ENCODE measurements at places on chromosomes 16 and 17.

DNA sequence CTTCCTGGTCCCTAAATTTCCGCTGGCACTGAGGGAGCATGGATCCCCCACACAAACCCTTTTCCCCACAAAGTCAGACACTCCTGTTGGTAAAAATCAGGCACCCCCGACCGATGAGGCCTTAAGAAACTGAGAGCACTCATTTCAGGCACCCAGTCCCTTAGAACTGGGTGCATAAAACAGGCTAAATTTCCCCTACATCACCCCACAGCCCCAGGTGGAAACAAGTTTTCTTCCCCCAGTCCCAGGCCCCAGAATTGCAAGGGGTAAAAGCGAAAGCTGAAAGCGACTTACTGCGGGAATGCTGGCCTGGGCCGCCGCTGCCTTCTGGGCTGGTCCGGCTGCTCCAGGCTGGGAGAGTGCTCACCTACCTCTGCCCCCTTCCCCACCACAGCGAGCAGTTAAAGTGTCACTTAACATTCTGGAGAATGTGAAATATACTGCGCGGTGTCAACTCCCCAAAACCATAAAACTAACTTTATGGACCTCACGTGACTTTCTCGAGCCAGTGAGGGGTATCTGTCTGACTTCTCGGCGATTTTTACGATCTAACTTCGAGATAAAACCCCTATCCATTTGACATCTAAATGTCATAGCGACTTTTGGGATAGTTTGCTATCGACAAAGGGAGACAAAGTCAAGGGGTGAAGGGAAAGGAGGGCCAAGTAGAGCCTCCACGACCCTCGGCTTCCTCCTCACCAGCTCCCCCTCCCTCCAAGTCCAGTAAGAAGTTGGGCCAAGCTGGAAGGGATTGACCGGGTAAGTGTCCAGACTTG lies at the start of gene HOXB3:
TSS of gene HOXB3 (minus strand) at position 411 of the 776 bp plus-strand sequence. CDS start 37,767 bp downstream, outside the sequence.
- DNase-seq: no peak

GRCh38 chr17:4583782-4584100 lies 588 bp upstream of the SMTNL2 start:
- DNase-seq: no peak

- no peak for DNase-seq
Observed at GRCh38 chr16:57297856-57298255, 13.4 kb upstream of the PLLP start.

GRCh38 chr17:45118691-45119090 lies 13.6 kb downstream of the PLCD3 start:
- DNase-seq: no peak

- DNase-seq: no peak
Observed at GRCh38 chr16:72500545-72500944, 328.6 kb upstream of the PMFBP1 start.

GRCh38 chr16:79409978-79410377 lies 190.6 kb downstream of the MAF start:
- no peak for DNase-seq

DNA sequence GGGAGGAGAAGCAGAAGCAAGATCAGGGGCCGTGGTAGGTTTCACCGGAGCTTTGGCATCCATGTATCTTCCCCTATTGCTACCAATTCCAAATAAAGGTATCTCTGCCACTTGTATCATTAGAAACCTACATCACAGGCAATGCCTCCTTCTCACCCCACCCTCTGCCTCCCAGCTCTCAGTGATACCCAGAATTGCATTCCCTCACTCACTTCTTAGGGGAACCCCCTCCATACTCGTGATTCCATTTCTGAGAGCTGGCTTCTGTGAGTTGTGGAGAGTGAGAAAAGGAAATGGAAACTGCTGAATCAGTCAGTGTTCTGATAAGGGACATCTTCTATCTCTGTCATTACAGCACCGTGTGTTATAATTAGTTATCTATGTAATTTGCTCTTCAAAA lies 2.3 kb upstream of the CCL3 start:
- no peak for DNase-seq

DNA sequence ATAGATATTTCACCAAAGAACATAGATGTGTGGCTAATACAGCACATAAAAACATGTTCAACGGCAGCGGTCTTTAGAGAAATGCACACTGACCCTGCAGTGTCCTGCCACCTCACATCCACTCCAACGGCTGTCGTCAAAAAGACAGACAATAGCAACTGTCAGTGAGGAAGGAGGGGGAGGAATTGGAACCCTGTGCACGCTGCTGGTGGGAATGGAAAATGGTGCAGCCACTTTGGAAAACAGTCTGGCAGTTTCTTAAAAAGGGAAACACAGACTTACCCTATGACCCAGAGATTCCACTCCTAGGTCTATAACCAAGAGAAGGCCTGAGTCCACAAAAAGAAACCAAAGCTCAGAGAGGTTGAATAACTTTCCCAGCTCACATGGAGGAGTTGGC lies 7.7 kb downstream of the CEP295NL start:
- no peak for DNase-seq

DNA sequence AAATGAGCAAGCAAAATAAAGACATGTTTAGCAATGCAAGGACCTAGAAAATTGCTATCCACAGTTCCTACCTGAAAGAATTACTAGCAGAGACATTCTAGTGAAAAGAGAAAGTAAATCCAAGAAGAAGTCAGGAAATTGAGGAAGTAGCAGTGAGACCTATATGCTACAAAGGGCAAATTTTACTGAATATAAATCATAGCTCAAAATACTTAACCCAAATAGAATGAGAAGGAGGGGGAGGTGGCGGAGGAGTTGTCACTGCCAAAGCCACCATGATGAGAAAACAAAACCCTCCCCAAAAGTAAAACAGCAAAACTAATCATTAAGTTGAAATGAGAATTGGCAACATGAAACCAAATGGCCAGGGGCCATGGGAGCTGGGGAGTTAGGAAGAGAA lies 39.3 kb downstream of the PITPNM3 start:
- no peak for DNase-seq

DNA sequence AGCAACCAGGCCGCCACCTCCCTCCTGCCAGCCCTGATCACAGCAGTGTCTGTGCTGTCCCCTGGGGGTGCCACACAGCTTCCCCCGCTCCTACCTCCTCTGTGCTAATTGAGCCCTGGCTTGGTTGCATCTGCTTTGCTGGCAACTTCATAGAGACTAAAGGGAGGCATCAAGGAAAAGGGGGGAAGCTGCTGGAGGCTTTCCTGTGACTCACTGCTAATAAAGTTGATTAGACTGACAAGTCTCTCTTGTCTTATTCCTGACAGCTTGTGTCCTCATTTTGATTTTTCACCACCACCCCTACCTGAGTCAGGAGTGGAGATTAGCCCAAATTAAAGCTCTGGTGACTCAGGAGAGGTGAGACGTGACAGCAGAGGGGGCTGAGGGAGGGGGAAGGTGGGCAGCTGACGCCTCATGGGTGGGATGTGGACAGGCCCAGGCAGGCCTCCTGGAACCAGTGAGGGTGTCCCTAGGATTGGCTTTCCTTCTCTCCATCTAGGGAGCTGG lies 310.0 kb downstream of the CBLN1 start:
- no peak for DNase-seq

GRCh38 chr16:31700200-31700529 lies 172.5 kb downstream of the AHSP start:
- no peak for DNase-seq

DNA sequence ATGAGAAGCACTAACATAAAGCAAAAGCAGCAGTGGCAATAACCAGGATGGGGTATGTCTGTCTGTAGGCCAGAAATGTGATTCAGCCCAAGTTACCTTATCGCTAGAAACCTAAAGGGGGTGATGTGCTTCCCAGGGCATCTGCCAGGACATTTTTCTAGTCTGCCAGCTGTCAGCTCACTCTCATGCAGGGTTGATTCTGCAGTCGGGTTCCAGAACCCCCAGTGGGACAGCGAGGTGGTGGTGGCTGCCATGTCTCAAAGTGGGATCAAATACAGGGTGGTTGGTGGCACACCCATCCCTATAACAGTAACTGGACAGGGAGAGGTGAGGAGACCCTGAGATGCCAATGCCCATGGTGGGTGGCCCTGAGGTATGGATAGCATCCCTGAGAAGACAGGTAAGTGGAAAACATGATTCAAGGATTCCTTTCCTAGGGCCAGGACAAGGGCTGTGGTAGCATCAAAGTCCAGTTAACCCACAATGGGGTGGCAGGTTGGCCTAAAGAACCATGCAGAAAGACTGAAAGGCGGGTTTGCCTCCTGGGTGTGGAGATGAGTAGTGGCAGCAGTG lies 84.3 kb downstream of the TNFRSF13B start:
- DNase-seq: no peak

GRCh38 chr16:73753931-73754330 lies 542.7 kb upstream of the PSMD7 start:
- no peak for DNase-seq

DNA sequence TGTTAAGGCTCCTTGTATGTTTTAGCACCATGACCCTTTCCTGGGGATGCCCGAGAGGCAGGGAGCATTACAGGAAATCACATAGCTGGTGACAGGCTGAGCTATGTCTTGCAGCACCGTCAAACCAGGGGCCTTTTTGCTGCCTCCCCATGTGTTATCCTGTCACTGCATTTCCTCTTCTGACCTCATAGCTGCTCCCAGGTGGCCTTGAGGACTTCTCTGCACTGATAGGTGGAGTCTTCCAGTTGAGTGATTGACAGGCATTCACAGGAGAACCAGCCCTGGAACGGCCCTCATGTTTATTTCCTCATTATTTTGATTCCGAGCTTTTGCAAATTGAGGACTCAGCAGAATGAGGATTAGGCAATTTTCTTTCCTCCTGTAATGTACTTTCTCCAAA lies 349.6 kb downstream of the HAPSTR1 start:
- no peak for DNase-seq

DNA sequence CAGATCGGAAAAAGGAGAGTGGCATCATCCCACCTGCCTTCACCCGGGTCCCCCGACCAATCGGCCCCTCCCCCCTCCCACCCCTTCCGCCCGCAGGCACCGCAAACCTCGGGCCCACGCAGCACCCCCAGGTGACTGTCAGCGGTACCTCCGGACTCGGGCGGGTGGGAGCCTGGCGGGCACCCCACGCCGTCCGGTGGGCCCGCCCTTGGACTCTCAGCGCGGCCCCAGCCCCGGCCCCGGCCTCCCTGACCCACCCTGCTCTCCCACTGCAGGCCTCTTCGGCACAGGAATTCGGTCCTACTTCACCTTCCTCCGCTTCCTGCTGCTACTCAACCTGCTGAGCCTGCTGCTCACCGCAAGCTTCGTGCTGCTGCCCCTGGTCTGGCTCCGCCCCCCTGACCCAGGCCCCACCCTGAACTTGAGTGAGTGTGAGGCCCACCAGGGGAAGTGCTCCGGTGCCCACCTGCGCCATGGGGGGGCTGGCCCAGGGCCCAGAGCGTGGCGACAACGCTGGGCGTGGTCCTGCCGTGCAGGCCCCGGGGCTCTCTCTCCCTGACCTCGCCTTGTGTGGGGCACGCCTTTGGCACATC lies 1.6 kb downstream of the TMC8 start:
- DNase-seq: no peak

GRCh38 chr16:27324851-27325301 lies 11.1 kb downstream of the IL4R start:
- DNase-seq: no peak

GRCh38 chr17:78294776-78295175 lies 63.3 kb downstream of the TMEM235 start:
- DNase-seq: no peak

DNA sequence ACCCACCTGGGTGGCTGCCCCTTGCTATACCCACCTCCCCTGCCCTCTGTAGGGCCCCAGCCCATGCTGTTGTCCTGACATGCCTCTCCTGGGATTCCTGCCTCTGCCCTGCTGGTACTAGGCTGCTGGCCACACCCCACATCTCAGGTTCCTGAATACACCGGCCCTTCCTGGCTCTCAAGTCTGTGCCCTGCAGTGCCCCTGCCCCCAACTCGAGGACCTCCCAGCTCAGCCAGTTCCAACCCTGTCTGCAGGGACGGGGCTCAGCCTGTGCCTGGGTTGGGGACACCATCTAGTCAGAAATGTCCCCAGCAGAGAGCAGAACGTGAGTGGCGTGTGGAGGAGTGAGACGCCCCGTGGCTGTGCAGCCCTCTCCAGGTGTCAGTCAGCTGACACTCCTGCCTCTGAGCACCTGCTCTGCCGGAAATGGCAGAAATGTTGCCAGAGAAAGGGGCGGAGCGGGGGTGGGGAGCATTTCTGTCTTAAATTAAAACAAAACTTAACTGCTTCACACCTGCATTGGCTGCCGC lies 28.7 kb downstream of the ACSF3 start:
- DNase-seq: no peak

GRCh38 chr17:49978501-49978900 lies 9.5 kb downstream of the DLX4 start:
- DNase-seq: no peak

- no peak for DNase-seq
Observed at GRCh38 chr16:77995843-77996455, 26.4 kb upstream of the CLEC3A start.
